ENCODE measurements at places on chromosomes 3 and 15.

DNA sequence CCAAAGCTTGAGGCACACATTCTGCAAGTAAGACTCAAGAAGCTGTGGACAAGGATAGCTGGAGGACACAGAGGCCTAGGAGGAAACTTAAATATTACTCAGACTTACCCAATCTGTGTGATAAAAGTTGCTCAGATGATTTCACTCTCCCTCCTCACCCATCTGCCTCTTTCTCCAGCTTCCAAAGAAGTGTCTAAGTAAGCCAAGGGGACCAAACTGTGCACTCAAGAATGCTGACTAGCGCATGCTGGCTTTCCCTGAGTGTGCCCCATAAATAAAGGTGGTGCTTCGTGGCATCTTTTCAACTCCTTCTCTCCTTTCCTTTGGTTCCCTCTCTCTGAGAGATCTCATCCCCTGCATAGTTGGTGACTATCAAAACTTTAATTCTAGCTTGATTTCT lies 211.0 kb upstream of the LMCD1 start:
- no peak for DNase-seq

- DNase-seq: no peak
Observed at GRCh38 chr3:15556512-15556911, 35.0 kb upstream of the COLQ start.

DNA sequence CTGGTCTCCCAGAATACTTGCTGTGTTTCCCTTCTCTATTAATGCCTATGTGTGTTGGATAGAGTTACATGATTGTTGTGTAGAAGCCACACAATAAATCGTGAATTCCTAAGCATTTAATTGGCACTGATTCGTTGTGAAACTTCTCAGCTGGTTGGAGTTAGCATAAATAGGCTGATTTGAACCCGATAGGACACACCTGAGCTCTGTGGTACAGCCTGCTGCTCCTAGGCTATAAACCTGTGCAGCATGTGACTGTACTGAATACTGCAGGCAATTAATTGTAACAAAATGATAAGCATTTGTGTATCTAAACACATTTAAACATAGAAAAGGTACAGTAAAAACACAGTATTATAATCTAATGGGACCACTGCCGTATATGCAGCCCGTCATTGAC lies 4.9 kb downstream of the ACAD11 start:
- DNase-seq: no peak

DNA sequence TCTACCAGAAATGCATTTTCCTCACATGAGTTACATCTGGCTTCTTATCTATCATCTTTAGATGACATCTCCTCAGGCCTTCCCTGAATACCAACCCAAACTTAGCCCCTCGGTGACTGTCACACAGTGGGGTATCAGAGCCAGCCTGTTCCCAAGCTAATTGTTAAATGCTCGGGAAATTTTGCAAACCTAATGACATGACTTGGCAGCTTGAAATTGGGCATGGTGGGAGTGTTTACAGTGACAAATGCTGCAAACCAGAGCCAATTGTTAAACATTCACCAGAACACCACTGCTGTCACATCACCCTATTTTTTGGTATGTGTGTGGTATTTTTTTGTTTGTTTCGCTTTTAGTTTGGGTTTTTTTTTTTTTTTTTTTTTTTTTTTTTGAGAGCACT lies 130.8 kb downstream of the HCN4 start:
- no peak for DNase-seq

GRCh38 chr3:110344897-110345767 lies 726.5 kb upstream of the NECTIN3 start:
- no peak for DNase-seq

GRCh38 chr3:61925721-61926120 lies 364.4 kb downstream of the PTPRG start:
- no peak for DNase-seq

- DNase-seq: peak; percentile 3
Observed at GRCh38 chr3:114290911-114291901, 2.6 kb upstream of the TIGIT start.

GRCh38 chr3:161969867-161970266 lies 473.3 kb downstream of the OTOL1 start:
- no peak for DNase-seq

DNA sequence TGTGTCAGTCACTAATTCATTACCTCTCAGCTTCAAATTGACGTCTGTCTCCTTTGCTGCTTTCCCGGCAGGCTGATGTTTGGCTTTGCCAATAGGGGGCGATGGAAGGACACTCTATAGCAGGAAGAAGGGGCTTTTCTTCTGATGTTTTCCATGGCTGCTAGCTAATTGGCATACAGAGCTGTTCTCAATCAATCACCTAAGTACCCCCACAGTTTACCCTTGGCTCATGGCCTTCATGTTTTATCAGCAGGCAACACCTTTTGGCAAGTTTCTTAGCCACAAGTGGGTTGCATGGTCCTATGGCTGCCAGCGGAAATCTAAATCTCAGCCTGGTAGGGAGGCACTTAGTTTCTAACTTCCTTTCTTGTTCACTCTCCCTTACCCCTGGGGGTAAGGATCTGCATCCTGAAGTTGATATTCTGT lies 45.0 kb downstream of the ESYT3 start:
- DNase-seq: no peak

GRCh38 chr3:65992106-65992505 lies 46.6 kb downstream of the MAGI1 start:
- DNase-seq: no peak

DNA sequence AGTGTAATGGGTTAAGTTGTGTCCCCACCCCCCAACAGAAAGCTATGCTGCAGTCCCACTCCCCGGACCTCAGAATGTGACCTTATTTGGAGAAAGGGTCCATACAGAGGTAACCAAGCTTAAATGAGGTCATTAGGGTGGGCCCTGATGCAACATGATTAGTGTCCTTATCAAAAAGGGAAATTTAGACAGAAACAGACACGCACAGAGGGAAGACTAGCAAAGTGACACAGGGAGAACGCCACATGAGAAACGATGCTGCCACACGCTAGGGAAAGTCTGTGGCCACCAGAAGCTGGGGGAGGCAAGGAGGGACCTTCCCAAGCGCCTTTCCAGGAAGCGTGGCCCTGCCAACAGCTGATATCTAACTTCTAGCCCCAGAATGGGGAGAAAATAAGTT lies 65.4 kb downstream of the RPN1 start:
- DNase-seq: no peak

GRCh38 chr15:69225355-69226022 lies 65.1 kb downstream of the GLCE start:
- no peak for DNase-seq

GRCh38 chr3:112874725-112875124 lies 28.1 kb upstream of the CD200R1L start:
- DNase-seq: no peak

DNA sequence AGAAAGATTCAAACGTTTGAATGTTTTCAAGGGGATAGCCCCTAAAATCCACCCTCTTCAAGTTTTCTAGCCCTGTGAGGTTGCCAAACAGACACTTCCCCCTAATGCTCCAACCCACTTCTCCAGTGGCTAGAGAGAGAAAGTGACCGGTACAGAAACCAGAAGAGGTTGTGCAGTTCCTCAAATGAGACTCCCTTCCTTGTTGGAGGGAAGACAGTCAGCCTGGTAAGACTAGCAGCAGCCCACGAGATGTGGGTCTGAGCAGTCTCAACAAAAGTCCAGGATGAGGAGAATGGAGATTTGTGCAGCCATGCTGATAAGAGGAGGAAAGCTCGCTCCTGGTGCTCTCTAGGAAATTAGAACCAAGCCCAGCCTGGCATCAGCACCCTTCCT lies 222.8 kb upstream of the TPRG1 start:
- DNase-seq: no peak

- DNase-seq: no peak
Observed at GRCh38 chr3:69092030-69092516, 7.3 kb downstream of the ARL6IP5 start.

DNA sequence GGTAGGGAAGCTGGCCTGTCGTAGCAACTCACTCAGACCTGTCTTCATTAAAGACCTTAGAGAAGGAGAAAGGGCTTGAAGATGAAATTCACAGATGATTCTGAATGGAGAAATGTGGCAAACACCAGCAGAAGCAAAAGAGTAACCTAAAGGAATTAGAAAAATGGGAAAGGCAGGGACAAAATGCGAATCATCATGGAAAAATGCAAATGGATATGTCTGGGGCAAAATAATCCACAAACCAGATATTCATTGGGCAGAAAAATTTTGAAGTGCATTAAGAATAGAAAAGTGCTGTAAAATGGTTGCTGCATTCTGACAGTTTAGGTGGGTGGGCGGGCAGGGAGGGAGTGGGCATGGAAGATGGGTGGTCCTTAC lies 156.9 kb upstream of the RASGRP1 start:
- no peak for DNase-seq

DNA sequence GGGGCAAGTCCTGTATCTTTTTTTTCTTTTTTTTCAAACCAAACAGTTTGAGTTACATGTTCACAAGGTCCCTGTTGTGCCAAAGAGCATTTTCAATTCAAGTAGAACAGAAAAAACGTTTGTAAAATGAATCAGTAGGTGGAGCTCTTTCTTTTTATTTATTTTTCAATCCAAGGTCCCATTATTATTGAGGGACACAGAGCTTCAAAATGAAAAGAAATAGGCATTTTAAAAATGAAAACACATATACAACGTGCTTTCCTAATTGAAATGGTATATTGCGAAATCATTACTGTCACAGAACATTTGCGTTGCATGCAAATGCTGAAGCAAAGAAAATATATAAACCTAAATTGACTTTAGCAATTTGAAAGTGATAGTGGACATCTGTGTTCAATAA lies 711.0 kb downstream of the MECOM start:
- no peak for DNase-seq

GRCh38 chr3:102229062-102229655 lies 205.7 kb upstream of the ZPLD1 start:
- DNase-seq: peak; percentile 73

DNA sequence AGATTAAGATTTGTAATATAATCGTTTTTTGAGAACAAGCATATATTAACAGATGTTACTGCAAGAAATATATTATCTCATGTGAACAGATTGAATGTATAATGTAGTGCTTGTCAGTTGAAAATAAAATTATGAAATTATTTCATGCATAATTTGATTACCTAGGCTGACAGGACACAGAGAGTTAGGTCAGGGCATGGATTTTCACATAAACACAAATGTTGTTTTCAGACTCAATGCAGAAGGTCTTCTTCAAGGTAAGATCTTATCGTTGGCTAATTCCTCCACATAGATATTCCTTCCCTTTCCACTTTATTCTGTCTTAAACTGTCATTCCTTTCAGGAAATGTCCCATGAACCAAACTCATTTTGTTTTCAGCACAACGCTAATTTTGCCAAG lies 20.1 kb upstream of the TM4SF1 start:
- no peak for DNase-seq

DNA sequence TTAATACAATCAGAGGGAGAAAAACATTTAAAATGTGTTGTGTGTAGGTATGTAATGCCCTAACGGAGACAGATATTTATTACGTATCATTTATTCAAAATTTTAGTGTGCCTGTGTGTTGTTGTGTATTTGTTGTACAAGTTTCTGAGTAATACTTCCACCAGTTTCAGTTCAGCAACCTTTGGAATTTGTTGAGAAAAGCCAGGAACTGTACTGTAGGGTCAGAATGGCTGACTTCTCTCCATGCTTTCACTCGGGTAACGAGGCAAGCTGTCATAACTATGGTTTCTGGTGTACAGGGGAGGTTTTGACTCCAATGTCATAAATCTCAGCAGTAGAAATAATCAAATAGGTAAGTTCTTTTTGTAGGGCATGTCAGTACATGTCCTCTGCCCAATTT lies 23.8 kb upstream of the CNTN6 start:
- DNase-seq: no peak

- no peak for DNase-seq
Observed at GRCh38 chr3:104460477-104461406, 906.0 kb upstream of the ALCAM start.

DNA sequence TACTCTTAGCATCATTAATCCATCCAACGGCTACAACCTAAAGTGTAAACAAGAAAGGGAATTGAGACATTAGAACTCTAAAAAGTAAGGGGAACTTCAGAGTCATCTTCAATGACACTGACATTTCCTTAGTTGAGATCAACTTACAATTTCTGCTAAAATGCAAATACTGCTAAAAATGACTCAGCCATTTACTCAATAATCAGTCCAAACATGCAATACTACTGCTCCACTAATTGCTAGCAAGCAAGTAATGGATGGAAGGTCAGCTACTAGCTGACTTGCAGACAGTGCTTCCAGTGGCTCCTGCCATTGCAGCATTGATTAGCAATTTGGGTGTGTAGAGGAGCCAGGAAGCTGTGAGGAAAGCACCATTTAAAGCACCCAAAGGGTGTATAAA lies 28.4 kb downstream of the CD200R1L start:
- DNase-seq: no peak

DNA sequence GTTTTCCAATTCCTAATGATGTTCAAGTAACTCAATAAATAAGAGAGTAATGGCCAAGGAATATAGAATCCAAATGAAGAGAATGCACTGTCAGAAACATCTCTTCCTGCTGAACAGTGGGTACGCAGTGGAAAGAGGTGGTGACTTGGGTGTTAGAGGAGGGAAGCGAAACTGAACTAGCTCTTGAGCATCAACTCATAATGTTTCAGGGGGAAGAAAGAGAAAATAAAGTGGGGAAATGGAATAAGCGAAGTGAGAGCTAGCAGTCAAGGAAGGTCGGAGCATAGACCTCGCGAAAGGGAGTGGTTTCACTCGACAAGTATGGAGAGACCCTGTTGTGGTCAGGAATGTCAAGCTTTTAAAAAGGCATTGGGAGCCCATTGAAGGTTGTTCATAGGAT lies 309.5 kb downstream of the GAP43 start:
- DNase-seq: no peak

GRCh38 chr15:40823572-40824343 lies 4.8 kb downstream of the PPP1R14D start:
- DNase-seq: peak; percentile 25

- DNase-seq: no peak
Observed at GRCh38 chr3:21326704-21327475, 424.1 kb downstream of the ZNF385D start.

- DNase-seq: no peak
Observed at GRCh38 chr3:33424606-33425452, 15.4 kb downstream of the UBP1 start.

DNA sequence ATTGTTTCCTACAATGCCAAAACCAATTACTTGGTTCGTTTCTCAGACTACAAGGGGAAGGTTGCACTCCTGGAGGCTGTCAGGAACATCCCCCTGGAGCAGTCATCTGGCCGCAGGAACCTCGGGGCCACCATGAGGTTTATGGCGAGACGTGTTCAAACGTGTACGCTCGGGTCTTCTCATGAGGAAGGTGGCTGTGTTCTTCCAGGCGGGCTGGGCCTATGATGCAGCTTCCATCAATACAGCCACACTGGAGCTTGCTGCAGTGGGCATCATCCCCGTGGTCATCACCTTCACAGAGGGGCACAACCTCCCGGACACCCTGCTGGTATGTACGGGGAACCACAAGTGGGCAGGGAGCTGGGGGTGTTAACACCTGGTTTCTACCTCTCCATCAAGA lies 94.5 kb upstream of the COL6A5 start:
- no peak for DNase-seq

- no peak for DNase-seq
Observed at GRCh38 chr3:138455801-138456716, 21.6 kb downstream of the ESYT3 start.

- no peak for DNase-seq
Observed at GRCh38 chr3:119333773-119334509, 39.8 kb downstream of the ARHGAP31 start.

Measured in NCI-H345 (cell line).